ENCODE measurements at places on chromosomes 4 and X.

DNA sequence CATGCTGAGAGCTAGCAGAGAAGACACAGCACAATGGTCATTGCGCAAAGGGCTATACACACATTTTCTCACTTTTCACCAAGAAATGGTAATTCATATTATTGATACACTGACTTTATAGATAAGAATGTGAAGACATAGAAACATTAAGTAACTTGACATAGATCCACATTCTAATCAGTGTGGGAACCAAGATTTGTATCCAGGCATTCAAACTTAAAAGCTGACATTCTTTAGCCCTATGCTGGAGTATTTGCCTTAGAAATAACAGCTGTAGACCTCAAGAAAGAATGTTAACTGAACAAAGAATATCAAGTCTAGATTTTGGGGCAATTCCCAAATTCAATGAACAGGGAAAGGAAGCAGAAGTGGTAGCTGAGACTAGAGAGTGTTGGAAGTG, 384.8 kb downstream of the IL15 start:
- DNase-seq, result no peak

DNA sequence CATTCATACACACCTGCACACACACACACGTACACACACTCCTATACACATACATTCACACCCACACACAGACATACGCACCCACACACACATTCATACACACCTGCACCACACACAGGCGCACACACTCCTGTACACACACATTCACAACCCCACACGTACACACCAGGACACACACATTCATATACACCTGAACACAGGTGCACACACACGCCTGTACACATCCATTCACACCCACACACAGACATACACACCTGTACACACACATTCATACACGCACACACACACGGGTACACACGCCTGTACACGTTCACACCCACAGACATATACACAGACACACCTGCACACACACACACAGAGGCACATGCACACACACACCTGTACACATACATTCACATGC, 53.0 kb upstream of the PPP2R3B start:
- DNase-seq, result no peak

GRCh38 chr4:44256414-44256813, 192.2 kb downstream of the KCTD8 start:
- DNase-seq, result no peak

- DNase-seq, result no peak
Observed at GRCh38 chr4:96145601-96146000, 305.7 kb downstream of the PDHA2 start.

DNA sequence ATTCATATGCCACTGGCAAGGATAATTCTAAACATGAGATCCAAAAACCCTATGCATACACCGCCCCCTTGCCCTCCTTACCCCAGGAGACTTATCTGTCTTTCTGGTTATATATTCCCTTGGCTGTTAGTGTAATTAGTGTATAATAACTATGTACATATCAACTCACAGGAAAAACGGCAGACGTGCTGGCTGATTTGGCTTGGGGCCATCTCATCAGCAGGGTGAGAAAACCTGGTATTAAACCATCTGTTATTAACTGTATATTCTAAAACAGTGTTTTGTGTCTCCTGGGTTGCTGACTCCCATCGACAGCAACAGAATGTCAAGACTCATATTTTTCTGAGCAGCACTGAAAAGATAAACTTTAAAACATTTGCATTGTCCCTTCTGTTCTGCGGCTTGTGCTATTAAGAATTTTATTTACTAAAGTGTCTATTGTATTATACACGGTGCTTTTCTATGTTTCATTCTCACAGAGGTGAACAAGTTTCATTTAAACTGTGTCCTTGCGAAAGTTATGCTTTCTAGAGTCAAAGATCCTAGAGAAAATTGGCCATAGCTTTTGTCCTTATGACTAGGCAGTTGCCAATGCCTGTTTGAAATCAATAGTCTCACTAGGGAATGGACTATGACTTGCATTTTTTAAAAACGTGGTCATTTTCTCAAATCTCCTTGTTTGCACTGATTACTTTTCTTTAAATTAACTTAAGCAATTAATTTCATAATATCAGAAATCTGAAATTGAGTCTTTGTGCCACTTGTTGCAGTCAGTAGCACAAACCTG, 211.5 kb upstream of the MID1 start:
- no peak for DNase-seq

DNA sequence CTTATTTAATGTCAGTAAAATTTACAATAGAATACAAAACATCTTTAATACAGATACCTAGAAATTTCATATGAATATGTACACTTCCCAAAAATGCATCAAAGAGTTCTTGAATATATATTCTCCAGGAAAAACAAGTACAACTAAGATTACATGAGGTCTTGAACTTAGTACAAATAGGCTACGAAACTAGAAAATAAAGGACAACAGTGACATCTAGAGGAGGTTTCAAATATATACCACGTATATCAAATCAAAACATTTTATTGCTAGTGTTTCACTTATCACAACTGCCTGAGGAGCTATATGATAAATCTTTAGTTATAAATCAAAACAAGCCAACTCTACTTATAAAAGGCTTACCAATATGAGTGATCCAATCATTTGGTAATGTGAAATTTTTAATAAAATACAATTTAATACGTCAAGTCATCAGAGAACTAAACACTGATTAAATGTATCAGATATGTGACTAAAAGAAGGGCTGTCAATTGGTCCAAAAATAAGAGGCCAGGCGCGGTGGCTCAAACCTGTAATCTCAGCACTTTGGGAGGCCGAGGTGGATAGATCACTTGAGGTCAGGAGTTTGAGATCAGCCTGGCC, 36.6 kb downstream of the ANAPC10 start:
- DNase-seq, result no peak

GRCh38 chr4:81146466-81146865, 68.6 kb downstream of the PRKG2 start:
- DNase-seq, result no peak

DNA sequence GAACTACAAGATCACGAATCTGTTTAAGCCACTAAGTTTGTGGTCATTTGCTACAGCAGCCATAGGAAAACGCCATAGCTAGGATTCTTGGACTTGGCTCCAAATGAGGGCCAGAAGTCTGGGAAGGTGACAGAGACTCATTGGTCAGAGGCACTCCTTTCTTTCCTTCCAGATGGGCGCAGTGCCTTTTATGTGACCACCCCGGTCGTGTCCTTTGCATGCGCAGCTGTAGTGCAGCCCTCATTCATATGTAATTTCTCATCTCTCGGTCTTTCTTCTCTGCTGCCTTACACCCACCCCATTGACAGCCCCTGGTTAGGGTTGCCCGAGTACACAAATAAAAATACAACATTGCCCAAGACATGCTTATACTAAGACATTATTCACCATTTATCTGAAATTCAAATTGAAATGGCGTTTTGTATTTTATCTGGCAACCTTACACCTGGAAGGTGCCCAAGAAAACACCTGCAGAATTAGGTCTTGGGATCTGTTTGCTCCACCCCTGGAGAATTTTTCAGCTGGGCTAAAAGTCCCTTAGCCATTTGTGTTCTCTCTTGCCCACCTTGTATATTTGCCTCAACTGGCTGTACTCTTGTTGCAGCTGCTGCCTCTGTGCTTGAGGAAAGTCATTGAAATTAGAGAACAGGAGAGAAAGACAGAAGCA, 21.9 kb downstream of the CCKAR start:
- DNase-seq, result no peak

- no peak for DNase-seq
Observed at GRCh38 chrX:33855251-33855650, 276.9 kb downstream of the FAM47A start.

- no peak for DNase-seq
Observed at GRCh38 chr4:8038719-8039251, 99.1 kb upstream of the AFAP1 start.

DNA sequence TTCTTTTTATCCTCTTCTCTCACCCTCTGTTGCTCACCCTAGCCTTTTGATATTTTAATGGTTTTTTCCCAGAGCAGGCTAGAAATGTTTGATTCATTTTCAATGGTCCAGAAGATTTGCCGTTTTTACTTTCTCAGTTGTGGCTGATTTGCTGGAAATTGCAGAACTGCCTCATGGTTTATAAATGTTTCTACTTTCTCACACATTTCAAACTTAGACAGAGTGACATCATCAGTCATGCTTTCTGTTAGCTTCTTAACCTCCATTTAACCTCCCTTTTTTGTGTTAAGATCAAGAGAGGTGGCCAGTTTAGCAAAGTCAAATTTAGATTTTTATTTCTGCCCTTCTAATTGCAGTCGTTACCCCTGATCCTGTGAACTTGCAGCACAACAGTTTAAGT, 8.7 kb downstream of the RXFP1 start:
- DNase-seq, result no peak

DNA sequence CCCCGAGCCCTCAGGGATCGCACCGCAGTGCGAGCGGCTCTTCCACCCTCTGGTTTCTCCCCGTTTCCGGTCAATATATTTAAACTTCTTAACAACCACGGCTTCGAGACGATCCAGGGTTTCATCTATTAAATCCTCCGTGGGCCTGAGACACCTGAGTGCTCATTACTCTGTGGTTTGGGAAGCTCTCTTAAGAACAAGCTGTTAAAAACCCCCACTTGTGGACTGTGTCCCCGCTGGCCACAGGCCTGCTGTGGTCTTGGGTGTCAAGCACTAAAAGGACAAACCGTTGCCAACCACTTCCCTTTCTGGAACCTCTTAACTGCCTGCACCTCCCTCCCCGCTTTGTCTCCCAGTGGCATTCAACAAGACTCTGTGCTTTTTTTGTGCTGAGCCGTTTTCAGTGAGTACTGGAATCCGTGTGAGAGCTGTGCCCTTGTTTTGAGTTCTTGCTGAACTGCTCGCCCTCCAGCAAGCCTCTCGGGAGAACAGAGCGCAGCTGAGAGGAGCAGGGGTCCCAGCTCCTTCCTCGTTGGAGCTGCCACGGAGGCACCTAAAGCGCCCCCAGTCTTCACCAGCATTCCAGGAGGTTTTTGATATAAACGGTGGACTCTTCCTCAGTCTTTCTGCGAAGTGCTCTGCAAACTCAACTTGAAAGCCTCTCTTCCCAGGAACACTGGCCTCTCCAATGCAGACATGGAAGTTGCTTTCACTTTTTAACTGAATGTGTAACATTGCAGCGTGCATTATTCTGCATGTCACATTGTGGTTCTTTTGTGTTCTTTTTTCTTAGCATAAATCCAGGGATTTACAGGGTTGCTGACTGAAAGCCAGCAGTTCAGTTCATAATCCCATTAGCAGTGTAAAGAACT, 691 bp upstream of the IGFBP7 start:
- no peak for DNase-seq
